ENCODE measurements at places on chromosomes 6 and 20.

DNA sequence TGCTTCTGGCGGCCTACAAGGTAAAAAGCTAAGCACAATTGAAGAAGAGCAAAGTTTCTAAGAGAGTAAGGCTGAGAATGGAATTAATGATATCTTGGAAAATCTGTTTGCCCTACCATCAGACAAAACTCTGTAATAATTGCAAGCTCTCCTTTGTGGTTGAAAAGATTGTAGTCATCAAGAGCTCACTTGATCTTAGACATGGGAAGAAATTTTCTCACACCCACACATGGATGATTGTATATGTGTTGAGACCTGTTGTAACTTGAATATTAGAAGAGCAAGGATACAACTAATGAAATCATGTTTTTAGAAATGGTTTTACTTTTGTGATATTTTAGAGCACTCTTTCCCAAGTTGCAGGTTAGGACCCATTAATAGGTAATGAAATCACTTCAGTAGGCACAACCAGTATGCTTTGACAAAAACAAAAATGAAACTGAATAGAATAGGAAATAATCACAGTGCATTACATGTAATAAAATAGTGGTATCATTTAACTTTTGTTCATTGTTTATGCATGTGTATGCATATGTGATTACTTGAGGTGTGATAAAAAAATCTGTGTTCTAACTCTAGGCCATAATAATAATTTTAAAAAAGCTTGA is 14.0 kb downstream of the DCBLD1 start:
- DNase-seq: no peak

- DNase-seq: no peak
Measured at GRCh38 chr6:71246596-71246995, 42.0 kb upstream of the OGFRL1 start.

GRCh38 chr20:39910536-39910935 is 778.5 kb downstream of the MAFB start:
- no peak for DNase-seq

DNA sequence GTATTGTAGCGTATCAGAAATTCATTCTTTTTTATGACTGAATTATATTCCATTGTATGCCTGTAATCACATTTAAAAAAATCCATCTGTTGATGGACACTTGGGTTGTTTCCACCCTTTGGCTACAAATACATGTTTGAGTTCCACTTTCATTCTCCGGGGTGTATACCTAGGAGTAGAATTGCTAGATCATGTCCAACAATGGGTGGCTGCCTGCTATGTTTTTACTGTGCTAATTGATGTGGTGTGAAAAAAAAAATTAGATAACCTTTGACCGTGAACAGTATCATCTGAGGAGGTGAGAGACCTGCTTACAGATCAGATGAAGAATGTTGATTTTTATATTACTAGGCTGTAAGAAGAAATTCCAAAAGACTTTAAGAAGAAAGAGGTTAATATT is 37.1 kb downstream of the TOP1 start:
- no peak for DNase-seq

- no peak for DNase-seq
Measured at GRCh38 chr20:5539691-5540090, 210.5 kb upstream of the SHLD1 start.
